Cortex of kidney (tissue), 1 donor: ENCODE measurements at places on chromosomes 1 and 21.

- no peak for DNase-seq
Measured at GRCh38 chr1:214843281-214843680, 239.3 kb upstream of the KCNK2 start.

- no peak for DNase-seq
Measured at GRCh38 chr1:83508485-83509151, 490.3 kb downstream of the TTLL7 start.

GRCh38 chr1:53541761-53542550, 82.8 kb downstream of the DMRTB1 start:
- no peak for DNase-seq

- DNase-seq: no peak
Measured at GRCh38 chr1:41474490-41475271, 9.8 kb downstream of the EDN2 start.

- no peak for DNase-seq
Measured at GRCh38 chr1:164452549-164452948, 106.4 kb upstream of the PBX1 start.

DNA sequence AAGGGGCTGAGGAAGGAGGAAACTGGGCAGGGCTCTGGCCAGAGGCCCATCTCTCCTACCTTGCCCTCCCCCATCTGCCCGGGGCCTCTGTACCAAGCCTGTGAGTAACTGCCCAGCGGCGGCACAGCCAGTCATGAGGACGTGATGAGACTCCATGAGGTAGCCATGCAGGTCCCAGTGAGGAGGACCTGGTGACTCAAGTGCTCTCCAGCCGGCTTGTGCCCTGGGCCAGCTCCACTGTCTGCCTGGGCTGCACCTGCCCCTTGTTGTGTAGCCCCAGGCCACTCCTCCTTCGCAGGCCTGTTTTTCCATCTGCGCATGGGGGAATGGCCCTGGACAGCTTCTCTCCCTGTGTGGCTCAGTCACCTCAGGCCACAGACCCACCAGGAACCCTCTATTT, 42.0 kb upstream of the PADI1 start:
- DNase-seq: no peak

GRCh38 chr1:94259635-94260289, 22.4 kb upstream of the ARHGAP29 start:
- no peak for DNase-seq

GRCh38 chr1:66271216-66271903, 262.6 kb upstream of the SGIP1 start:
- DNase-seq: no peak

GRCh38 chr1:153626904-153627714, at the start of gene S100A13:
S100A13 (minus strand) TSS chr1:153627505; CDS start chr1:153626472, 1,033 bp downstream.
- DNase-seq: no peak

DNA sequence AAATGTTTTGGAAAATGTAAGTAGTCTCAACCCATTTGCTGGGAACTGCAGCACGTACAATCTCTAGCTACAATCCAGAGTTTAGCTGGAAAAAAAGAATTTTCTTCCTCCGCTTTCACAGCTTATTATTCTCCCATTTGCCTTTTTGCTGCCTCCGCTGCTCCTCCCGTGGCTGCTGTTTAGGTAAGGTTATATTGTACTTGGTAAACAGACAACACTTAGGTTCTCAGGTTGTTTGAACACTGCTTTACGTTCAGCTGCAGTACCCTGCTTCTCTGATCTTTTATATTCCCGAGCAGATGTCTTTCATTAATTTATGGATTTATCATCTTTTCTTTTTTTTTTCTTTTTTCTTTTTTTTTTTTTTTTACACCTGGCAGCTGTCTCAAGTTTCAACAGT, 14.3 kb downstream of the PROX1 start:
- no peak for DNase-seq

GRCh38 chr1:63304410-63304809, 18.0 kb upstream of the FOXD3 start:
- DNase-seq: no peak

DNA sequence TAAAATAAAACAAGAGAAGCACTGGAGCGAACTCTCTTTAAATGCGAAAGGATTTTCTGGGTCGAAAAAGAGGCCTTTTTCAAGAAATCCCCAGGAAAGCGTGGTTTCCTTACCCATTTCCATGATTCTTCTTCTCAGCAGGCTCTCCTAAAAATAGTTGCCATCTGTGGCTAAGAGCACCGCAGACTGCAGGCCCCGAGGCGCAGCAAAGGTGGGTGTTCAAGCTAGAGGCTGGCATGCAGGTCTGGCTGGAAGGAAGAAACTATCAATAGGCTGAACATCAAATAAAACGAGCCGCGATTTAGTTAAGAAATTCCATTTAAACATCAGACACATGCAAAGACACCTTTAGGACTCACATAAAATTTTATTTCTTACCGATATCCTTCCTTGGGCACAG, 135.1 kb downstream of the ADAMTS1 start:
- no peak for DNase-seq

GRCh38 chr1:246283771-246284410, 223.2 kb downstream of the SMYD3 start:
- no peak for DNase-seq

DNA sequence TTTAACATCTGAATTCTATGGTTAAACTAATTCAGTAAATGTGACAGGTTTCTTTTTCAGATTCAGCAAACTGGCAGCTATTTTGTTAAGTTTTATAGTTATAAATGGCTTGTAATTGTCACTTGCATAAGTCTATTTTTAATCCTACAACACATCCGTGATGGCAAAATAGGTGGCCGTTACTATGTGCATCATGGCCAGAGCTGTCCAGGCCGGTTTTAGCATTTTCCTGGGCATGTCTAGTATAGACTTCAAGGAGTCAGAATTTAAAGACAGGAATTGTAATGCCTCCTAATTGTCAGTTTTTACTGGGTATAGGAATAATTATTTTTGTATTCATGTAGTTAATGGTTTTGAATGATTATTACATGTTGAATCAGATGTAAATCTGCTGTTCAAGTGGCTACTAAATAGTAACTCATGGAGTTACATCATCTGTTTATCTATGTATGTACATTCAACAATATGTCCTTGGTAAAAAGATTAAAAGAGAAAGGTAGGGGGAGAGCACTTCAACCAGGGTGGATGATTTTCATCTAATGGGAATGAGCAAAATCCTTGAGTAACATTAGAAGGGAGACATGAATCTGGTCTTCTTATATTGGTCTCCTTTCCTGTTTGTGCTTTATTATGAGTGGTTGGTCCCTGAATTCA, 3.2 kb upstream of the B3GALT2 start:
- no peak for DNase-seq

GRCh38 chr21:14866859-14867765, 197.7 kb downstream of the NRIP1 start:
- DNase-seq: no peak

DNA sequence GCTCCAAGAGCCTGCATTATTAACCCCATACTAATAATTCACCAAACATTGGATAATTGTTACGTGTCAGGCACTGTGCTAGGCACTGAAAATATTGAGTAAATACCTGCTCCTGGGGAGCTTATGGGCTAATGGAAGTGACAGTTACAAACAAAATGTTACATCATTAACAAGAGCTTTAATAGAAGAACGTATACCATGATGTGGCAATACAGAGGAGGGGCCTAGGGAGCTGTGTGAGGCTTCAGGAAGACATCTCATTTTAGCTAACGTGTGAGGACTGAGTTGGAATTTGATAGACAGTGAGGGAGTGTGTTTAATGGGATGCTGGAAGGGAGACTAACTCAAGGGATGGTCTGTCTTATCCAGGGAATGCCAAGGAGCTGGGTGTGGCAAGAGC, 16.5 kb upstream of the TSPAN2 start:
- DNase-seq: no peak

- no peak for DNase-seq
Measured at GRCh38 chr1:4699376-4700301, 45.2 kb downstream of the AJAP1 start.

DNA sequence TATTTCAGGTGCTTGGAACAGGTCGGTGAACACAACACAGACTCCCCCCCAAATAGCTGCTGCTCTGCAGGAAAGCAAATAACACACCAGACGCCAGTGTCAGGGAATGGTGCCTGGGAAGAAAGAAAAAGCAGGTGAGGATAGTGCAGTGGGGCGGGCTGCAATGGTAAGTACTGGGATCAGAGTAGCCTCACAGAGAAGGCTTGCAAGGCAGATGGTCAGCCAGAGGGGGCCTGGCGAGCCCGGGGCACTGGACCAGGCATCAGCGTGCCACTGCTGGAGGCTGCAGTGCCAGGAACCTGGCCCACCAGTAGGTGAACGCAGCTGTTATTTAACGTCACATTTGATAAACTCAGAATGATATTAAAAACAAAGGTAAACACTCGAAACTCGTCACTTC, 60.0 kb downstream of the POFUT2 start:
- DNase-seq: no peak

GRCh38 chr1:193951984-193952383, 765.6 kb upstream of the B3GALT2 start:
- DNase-seq: no peak
